ENCODE measurements at places on chromosomes 1 and 21. TPM values are rescaled to one million over a fixed set of nuclear protein-coding genes. Genes with fewer than 3 reads are reported as not detected.

DNA sequence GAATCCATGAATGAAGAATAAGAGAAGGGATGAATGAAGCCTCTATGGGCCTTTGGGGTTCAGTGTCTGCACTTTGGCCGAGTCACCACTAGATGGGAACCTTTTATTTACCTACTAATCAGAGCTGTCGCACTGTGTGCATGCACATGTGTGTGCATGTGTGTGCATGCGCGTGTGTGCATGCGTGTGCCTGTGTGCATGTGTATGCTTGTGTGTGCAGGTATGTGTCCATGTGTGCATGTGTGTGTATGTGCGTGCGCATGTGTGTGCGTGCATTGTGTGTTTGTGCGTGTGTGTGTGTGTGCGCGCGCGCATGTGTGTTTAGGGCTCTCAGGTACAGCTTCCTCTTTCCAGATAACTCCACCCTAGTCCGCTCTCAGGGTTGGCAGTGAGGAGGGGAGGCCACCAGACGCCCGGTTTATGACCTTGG, 20.4 kb upstream of the UBXN10 start:
- H3K27me3 ChIP-seq = no peaks in the 10 kb centered on the region
- H3K27ac ChIP-seq = no peak overlapping the region
- no peaks in the 10 kb centered on the region for H3K36me3 ChIP-seq
- H3K4me1 ChIP-seq = no peaks in the 10 kb centered on the region
- H3K4me3 ChIP-seq = no peak overlapping the region

- H3K27ac ChIP-seq = no peak overlapping the region
- no peaks in the 10 kb centered on the region for H3K36me3 ChIP-seq
- no peaks in the 10 kb centered on the region for H3K4me1 ChIP-seq
- no peak overlapping the region for H3K4me3 ChIP-seq
Measured at GRCh38 chr1:176811511-176812288, 348.7 kb downstream of the PAPPA2 start.

GRCh38 chr1:243343970-243344937, 88.4 kb downstream of the SDCCAG8 start:
- no peaks in the 10 kb centered on the region for H3K27me3 ChIP-seq
- no peak overlapping the region for H3K27ac ChIP-seq
- H3K36me3 ChIP-seq = no peaks in the 10 kb centered on the region
- DNase-seq = no peak
- H3K4me3 ChIP-seq = no peak overlapping the region

Gene LRRC38
- 5.6 TPM for polyA plus RNA-seq

DNA sequence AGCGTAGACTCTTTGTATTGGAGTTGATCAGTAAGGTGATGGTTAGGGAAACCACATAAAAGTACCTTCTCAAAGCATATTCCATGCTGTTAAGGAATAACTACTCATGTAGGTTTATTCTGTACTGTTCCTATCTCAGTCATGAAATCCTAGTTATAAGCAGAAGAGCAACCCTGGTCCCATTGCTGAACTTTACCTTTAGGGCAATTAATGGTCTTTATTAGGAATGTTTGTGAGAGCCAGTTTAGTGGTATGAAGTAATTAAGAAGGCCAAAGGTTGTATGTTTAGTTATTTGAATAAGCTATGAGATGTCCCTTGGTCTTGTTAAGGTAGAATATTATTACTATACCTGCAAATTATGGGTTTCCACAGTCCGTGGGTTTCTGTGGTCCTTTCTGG, 44.0 kb downstream of the ACP6 start:
- no peak for DNase-seq
- no peak overlapping the region for H3K4me3 ChIP-seq
- peaks cover 18% of the 10 kb centered on the region for H3K36me3 ChIP-seq
- H3K27me3 ChIP-seq = no peaks in the 10 kb centered on the region
- H3K27ac ChIP-seq = no peak overlapping the region
